ENCODE measurements at places on chromosomes 5 and 9.

DNA sequence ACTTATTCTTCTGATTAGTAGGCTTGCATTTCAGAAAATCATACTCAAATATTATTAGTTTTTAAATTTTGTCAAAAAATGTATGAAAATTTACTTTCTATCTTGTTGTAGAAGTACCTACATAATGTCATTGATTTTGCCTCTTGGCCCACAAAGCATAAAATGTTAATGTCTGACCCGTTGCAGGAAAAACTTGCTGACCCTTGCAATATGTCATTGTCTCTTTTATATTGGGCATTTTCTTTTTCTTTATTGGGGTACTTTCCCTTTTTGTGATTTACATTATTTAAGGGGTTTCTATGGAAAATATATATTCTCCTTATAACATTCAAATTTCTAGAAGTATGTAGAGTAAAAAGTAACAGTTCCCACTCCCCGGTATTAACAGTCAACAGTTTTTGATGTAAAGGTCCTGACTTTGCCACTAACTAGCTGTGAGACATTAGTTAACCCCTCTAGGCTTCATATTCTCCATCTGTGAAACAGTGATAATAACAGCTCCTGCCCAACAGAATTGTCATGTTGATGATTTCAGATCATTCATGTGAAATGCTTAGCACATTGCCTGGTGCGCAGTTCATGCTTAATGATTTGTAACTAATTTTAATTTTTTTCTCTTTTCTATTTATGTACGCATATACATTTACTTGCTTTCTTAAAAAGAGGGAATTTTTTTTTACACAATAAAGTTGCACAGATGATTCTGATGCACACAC is 243.2 kb downstream of the ARHGAP26 start:
- no peak for DNase-seq

GRCh38 chr9:38112456-38112855 is 43.4 kb upstream of the SHB start:
- DNase-seq, result no peak

DNA sequence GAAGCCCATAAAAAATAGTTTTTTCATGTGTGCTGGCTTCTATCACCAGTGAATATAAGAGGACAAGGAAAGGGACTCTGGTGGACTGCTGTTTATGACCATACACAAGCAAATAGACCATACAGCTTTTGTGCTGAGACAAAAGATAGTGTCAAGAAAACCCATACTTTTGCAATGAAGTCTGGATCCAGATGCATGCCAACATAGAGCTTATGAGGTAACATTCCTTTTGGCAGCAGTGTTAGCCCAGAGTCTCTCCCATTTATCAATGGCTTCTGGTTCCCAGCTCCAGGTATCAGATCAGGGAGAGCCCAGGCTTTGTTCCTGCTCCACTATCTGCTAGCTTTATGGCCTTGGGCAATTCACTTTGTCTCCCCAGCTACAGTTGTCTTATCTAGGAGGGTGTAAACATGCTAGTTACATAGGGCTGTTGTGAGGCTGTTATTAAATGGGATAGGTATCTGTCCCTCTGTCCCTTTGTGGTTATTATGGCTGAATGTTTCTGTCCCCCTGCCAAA is 55.6 kb downstream of the CCDC192 start:
- DNase-seq, result no peak

GRCh38 chr9:71308454-71308853 is 187.0 kb upstream of the TRPM3 start:
- no peak for DNase-seq

DNA sequence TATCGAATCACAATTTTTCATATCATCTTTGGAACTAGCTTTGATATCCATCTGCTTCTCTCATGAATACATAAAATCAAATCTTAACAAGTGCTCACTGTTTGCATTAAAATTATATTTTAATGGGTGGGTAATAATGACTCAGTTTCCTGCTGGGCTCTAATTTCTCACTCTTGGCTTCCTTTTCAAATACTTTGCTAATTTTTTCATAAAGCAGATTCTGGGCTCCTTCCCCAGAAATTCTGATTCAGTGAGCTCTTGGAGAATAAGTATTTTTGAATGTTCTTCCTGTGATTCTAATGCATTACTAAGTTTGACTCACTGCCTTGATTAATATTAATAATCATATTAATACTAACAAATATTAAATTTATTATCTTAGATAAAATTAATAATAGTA is 48.9 kb downstream of the YIPF5 start:
- DNase-seq, result no peak

DNA sequence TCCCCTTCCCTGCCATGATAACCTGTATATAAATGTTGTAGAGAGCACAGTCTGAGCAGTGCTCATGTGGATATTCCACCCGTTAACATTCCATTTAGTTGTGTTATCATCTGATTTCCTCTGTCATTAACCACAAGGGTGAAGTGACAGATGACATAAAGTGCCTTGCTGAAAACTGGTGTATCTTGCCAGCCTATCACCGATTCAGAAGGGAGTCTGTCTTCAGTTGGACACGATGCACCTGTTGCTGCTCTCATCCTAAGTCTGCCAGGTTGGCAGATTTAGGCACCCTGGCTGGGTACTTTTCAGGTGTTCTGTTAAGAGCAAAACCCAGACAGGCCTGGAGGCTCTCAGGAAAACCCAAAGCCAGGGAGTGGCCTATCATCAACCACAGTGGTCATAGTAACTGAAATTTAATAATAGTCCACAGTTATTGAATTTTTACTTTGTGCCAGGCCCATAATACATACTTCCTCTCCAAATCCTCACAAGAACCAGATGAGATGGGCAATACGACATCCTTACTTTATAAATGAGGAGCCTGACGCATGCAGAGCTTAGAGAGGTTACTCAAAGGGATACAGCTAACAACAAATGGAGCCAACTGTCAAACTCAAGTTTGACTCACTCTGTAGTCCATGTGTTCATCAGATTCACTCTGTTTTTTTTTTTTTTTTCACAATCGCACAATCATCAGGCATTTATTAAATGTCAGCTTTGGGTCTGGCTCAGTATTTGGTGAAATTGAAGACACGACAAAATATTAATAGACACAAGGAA is 100.7 kb upstream of the SPRY4 start:
- peak; percentile 24 for DNase-seq

- no peak for DNase-seq
These were observed 578.4 kb upstream of the COX7C start for GRCh38 chr5:86039351-86039750.

GRCh38 chr5:166553778-166554177 is 1737.7 kb upstream of the WWC1 start:
- DNase-seq, result no peak
